ENCODE measurements at places on chromosomes 6 and 20.
A peak's percentile ranks its signal among the peaks of the same experiment; 100 is the strongest.

- no peak for DNase-seq
Observed at GRCh38 chr20:59325142-59325523, 24.7 kb downstream of the EDN3 start.

DNA sequence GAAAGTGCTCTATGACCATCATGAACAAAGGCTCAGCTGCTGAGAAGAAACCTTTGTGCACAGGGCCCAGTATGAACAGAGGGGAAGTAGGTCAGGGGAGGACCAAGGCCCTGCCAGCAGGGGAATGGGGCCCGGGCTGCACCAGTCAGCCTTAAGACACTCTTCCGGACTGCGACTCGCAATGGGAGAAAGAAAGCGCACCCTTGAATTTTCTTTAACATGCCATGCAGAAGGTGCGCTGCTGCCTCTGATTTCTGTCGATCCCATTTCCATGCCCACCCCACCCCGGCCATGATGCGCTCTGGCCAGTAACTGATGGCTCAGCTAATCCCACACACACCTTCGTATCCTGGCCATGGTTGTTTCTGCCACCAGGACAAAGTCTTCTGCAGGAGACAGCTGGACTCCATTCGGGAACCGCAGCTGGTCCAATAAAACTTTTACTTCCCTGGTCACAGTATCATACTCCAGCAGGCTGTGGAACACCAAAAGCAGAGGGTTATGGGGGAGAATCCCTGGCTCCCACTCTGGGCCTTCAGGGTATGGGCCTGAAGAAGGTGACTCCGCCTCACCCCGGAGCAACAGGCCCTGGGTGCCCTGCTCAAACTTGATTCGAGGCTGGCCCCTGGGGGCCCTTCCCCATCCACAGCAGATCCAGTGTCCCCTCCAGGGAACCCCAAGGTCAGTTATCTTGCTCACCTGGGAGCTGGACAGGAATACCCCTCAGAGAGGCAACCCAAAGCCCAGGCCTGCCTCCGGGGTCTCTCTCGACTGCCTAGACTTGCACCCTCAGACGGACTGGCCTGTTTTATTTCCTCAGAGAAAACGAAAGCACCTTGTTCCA, 20.3 kb downstream of the CST7 start:
- no peak for DNase-seq

GRCh38 chr6:154506582-154506981, 3.9 kb downstream of the CNKSR3 start:
- DNase-seq: no peak

DNA sequence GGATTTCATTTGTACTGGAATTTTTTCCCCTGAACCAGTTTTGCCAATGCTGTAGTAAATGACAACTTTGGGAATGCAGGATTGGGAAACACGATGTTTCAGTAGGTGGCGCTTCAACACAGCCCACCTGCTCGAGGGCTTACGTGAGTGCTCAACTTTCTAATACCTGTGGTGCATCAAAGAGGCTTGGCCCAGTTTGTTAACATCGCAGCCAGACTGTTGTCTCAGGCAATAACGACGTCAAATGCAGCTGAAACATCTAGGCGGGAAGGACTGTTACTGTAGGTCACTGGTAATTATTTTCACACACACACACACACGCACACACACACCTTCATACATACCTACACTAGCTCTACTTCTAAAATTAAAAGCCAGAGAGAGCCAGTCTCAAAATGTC, 815.5 kb upstream of the SLC35B3 start:
- DNase-seq: peak; percentile 53

- DNase-seq: no peak
Observed at GRCh38 chr6:165183496-165184140, 125.8 kb downstream of the C6orf118 start.

GRCh38 chr6:117550078-117550600, 52.2 kb downstream of the GOPC start:
- DNase-seq: no peak

DNA sequence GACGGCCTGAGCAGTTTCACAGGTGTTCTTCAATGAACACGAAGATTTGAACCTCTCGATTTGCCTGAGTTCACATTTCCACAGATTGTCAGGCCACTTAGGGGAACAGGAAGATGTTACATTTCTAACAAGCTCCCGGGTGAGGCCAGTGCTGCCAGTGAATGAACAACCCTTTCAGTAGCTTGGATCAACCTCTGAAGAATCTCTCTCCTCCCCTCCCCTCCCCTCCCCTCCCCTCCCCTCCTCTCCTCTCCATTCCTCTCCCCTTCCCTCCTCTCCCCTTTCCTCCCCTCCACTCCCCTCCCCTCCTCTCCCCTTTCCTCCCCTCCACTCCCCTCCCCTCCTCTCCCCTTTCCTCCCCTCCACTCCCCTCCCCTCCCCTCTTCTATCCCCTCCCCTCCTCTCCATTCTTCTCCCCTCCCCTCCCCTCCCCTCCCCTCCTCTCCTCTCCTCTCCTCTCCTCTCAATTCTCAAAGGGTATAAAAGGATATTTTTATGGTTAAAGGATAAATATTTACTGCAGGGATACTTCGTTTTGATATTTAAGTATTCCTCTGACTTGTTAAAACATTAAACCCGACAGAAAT, 114.1 kb upstream of the INSM1 start:
- DNase-seq: no peak

GRCh38 chr6:42269553-42269952, 51.9 kb upstream of the MRPS10 start:
- DNase-seq: no peak

DNA sequence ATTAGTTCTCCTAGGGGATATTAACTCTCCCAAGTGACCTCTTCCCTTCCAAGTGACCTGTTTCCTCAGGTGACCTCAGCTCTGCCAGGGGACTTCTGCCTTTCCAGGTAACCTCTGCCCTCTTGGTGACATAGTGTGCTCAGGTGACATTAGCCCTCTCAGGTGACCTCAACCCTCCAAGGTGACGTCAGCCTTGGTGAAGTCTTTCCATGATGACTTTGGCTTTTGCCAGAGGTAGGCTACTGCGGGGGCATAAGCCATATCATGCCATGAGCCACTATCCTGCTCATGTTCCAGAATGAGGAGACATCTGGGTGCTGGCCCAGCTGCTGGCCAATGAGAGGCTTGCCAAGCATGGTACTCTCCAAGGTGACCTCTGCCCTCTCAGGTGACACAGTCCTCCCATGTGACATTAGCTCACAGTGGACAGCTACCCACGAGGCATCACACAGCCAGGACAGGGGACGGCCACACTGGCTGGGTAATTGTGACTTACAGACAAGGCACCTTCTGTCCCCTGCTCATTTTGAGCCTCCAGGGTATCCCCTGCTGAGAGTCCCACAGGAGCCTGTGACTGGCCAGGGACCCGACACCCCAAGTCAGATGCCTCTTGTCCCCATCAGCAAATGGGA, 31.1 kb downstream of the UBD start:
- DNase-seq: no peak

GRCh38 chr6:54722328-54722727, 124.2 kb upstream of the FAM83B start:
- DNase-seq: peak; percentile 3

DNA sequence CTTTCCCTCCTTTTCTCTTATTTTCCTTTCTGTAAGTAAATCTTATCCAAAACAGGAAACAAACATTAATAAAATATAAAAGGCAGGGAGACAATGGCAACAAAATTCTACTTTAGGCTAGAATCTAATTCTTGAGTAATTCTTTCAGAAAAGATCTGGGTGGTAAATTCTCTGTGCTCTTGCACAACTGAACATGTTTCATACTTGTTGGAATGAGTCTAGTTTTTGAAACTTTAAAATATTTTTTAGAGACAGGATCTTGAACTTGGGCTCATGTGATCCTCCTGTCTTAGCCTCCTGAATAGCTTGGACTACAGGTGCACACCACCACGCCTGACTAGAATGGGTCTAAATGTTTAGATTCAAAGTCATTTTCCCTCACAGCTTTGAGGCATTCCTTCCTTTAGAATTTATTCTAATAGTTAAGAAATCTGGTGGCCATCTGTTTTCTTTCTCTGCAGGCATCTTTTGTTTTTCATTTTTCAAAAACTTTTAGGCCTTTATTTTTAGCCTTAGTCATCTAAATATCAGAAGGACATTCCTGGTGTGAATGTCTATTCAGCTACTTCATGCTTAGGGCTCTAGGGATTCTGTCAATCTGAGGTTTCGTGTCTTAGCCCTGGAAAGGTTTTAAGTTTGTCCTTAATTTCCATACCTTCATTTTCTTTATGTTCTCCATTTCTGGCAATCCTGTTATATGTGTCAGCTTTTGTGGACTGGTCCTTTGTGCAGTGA, 76.5 kb downstream of the CDKAL1 start:
- DNase-seq: peak; percentile 28

GRCh38 chr6:144597511-144597910, 312.4 kb downstream of the UTRN start:
- DNase-seq: no peak

- no peak for DNase-seq
Observed at GRCh38 chr6:36856277-36856676, 17.0 kb upstream of the CPNE5 start.

DNA sequence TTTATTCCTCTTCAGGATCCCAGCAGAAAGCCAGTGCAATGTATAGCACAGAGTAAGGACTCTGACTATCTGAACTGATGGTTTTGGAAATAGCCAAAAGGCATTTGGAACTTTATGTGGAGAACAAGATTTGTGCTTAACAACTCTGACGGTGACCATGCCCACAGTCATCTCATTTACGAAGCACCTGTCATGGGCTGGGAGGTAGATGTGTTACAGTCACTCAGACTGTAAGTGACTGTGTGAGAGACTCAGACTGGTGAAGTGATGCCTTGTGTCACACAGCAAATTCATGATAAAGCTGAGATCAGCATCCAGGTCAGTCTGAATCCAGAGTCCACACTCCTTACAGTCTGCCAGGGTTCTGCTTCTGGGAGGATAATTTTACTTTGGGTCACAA, 23.9 kb upstream of the FAM83C start:
- no peak for DNase-seq

DNA sequence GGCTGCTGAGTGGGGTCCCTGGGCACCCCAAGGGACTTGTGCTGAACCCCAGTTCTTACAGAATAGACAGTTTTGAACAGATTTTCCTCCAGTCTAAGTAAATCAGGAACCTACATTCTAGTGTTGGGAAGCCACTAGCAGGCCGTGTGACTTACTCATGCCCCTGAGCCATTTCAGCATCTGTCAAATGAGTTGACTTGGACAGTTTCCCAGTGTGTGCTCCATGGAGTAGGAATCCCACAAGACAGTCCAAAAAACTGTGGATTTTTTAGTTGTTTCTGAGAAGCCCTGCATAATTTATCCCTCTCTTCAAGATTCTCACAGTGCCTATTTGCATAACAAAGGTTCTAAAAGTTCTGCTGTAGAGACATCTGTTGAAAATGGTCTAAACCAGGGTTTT, 2.1 kb downstream of the GABRR2 start:
- DNase-seq: peak; percentile 92

- no peak for DNase-seq
Observed at GRCh38 chr20:51135926-51136715, 113.2 kb upstream of the KCNG1 start.

DNA sequence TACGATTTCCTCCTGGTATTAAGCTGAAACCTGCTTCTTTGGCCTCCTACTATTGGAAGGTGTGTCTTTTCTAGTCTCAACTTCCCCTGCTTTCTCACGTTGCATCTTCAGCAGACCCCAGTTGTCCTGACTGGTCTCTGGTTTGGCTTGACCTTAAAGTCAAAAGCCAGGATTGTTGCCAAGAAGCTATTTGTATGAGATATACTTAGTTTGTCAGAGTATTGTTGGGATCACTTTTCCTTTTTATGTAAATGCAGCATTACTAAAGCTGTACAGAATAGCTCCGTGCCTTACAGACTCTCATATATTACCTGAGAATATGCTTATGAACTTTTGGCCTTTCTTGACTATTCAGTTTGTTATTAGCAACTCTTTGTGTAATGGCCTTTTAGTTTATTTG, 61.1 kb downstream of the TSPYL4 start:
- DNase-seq: no peak

DNA sequence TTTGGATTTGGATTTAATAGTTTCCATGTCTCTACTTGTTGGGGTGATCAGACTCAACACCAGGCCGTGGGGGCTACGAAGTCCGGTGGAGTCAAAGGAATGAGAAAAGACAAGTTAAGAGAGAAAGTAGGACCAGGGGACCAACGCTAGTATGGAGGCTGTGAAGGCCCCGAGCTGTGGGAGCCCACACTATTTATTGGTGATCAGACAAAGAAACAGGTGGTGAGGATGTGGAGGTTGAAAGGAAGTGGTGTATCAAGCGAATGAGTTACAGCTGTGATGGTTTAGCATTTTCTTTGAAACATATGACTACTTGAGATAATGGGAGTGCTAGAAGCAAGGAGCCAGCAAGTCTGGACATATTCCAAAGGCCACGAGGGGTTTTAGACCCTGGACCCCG, 62.4 kb downstream of the AKAP7 start:
- DNase-seq: no peak

DNA sequence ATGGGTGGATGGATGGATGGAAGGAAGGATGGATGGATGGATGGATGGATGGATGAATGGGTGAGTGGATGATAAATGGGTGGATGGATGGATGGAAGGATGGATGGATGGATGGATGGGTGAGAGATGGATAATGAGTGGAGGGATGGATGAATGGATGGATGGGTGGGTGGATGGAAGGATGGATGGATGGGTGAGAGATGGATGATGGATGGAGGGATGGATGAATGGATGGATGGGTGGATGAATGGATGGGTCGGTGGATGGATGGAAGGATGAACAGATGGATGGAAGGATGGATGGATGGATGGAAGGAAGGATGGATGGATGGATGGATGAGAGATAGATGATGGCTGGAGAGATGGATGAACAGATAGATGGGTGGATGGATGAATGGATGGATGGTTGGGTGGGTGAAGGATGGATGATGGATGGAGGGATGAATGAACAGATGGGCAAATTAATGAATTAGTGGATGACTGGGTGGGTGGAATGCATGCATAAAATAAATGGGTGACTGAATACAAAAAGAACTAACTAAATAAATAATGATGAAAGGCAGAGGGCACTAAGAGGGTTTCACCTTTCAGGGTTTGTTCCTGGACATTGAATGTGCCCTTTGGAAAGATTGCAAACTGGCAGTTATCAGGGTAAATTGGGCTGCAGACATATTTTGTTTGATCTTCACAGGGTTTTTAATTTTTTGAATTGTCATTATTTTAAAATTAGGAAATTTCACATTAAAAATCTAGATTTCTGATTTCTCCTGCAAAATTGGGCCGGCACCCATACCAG, 50.9 kb upstream of the PTPN1 start:
- no peak for DNase-seq

DNA sequence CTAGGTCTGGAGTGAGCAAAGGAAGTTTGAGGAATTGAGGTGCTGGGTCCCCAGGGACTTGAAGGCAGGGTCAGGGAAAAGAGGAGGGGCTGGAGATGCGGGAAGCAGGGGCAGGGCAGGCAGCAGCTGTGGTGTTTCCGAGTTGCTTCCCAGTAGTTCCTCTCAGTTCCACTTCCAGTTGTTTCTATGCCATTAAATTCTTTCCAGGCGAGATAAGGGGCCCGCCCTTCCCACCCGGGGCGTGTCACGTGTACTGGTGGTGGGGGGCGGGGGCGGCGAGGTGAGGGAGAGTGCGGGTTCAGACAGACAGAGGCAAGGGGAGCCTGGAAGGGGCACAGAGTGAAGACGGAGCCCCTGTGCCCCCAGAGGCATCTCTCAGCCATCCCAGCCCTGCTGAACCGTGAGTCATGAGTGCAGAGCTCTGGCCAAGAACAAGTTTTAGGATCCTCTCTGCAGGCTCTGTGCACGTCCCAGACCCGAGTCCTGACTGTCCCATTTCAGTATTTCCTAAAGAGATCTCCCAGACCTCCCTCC, 977 bp downstream of the TNXB start:
- peak; percentile 21 for DNase-seq
